ENCODE measurements at places on chromosomes 6 and 20.
A peak's percentile ranks its signal among the peaks of the same experiment; 100 is the strongest.

DNA sequence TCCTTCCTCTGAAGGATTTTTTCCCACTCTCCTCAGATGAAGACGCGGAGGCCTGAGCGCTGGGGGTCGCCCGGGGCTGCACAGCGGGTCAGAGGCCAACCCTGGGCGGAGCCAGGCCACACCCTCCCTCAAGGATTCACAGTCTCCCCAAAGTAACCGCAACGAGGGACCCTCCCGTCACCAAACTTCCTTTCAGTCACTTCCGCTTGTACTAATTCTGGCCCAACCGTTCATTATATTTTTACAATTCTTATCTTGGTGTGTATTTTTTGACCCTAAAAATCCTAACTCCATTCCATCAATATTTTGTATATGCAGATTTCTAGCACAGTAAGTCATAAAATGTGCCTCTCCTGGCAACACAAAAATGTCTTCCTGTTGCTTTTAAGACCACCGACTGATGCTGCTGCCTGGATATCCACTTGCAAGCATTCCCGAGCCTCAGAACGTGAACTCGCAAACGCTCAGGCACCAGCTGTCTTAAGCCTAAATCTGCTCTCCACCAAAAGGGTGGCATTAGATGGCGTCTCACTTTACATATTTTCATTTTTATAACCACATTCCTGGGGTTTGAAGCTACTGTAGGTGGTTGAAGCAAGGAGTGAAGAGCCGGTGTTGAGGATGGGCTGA lies 128.0 kb downstream of the DLL1 start:
- no peak for DNase-seq

DNA sequence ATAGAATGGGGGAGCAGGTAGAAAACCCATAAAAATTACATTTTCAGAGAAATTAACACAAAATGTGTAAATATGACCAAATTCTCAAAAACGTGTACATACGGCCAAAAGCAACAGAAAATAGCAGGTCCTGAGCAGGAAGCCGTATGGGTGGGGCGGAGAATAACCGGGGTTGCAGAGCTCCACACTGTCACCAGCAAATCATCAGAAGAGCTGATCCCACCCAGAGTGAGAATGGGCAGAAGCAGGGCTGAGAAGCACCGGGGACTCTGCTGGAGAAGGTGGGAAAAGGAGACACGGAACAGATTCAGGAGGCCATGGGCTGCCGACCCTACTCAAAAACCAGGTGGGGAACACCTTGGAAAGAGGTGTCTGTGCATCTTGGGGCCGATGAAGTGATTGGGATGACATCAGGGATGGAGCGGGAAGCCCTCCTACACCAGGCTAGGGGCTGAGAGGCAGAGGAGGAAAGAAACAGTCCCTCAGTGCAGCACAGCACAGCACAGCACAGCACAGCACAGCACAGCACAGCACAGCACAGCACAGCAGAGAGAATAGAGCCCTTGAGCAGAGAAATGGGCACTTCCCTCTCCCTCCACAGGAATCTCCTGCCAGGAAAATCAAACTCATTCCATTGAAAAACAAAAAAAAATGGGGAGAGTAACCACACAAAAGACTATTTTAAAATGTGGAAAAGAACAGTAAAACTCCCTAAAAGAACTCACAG lies 22.3 kb downstream of the STX7 start:
- DNase-seq, result no peak

DNA sequence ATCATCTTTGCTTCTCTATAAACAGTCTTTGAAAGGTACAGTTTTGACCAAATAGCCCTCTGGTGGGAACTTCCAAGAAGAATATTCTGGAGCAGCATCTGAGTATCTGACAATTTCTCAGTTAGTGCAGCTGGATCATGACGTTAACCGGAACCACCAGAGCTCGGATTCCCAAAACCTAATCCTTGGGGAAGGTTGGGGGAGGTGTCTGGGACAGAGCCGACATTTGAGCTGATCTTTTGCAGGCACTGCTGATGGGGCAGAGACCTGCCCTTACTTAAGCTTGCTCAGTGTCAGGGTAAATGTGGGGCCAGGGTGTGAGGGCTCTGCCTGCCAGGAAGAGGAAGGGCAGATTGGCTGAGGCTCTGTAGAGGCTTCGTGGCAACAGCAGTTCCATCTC lies 416.6 kb downstream of the DHX35 start:
- no peak for DNase-seq

GRCh38 chr6:34230653-34231371 lies 5.9 kb upstream of the HMGA1 start:
- no peak for DNase-seq

GRCh38 chr6:98967616-98968015 lies 19.9 kb upstream of the FBXL4 start:
- DNase-seq, result no peak

DNA sequence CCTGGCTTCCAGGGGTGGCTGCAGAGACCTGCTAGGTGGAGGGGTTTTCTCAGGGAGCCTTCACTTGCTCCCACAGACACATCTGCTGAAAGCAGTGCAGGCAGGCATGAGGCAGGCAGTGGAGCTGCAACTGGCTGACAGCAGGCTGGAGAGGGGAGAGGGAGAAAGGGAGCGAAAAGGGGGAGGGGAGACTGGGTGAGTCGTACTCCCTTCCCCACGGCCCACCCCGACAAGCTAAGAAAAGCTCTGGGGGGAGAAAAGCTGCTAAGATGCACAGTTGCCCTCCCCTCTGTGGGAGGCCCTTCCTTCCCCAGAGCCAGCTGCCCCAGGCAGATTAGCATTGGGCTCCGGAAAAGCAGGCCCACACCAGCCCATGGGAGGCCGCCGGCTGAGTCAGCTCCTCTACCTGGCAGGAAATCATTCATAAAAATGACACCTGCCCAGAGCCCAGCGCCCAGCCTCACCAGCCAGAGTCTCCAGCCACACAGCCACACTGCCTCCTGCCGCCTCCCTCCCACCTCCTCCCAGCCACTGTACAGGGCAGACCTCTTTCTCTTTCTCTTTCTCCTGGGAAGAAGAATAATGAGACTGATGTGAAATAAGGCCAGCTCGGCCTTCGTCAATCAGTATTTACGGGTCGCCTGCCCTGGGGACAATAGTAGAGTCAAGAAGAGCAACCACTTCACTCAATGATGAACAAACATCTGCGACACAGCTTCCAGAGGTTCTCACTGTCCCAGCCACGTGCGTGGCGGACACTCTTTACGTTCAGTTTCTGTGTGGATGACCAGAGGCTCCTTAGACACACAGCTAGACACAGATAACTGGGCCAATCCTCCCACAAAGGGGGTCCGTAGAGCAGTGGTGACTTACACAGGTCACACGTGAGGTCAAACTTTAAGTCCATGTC lies 7.7 kb upstream of the C20orf203 start:
- DNase-seq, result no peak

GRCh38 chr6:1765160-1765903 lies 155.6 kb downstream of the FOXC1 start:
- no peak for DNase-seq

DNA sequence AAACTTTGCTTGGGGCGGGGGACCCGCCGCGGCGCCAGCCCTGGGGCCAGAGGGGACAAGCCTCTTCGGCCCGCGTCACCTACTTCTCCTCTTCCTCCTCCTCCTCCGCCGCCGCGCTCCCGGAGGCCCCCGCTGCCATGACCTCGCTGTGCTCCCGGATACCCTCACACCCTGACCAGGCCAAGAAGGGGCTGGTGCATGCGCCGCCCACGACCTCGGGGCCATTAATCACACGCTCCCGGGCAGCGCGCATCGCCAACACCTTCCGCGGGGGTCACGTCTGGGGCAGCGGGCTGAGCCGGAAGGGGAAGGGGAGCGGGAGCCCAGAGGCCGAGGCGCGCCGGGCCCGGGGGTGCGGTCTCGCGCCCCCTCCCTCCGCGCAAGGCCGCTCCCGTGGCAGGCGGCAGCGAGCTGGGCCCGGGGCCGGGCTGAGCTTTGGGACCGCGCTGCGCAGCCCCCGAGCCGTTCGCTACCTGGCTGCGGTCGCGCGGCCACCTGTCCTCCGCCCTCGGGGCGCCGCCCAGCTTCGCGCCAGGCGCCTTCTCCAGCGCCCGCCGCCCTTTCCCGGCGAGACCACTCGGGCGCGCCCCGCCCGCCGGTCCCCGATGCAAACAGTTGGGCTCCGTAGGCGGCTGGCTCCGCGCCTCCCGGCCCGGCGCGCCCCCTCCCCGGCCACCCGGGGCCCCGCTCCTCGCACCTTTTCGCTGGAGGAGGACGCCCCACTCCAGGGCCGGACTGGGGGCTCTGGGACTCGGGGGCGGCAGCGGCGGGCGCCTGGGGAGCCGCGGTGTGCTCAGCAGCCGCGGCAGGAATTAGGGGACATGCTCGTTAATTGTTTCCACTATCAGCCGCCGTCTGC lies 575 bp upstream of the CNR1 start:
- no peak for DNase-seq

- DNase-seq, result no peak
These were observed 162.2 kb downstream of the KCNQ5 start for GRCh38 chr6:72784071-72784470.

- DNase-seq, result peak; percentile 65
These were observed 4.6 kb downstream of the SMIM29 start for GRCh38 chr6:34243901-34244884.

DNA sequence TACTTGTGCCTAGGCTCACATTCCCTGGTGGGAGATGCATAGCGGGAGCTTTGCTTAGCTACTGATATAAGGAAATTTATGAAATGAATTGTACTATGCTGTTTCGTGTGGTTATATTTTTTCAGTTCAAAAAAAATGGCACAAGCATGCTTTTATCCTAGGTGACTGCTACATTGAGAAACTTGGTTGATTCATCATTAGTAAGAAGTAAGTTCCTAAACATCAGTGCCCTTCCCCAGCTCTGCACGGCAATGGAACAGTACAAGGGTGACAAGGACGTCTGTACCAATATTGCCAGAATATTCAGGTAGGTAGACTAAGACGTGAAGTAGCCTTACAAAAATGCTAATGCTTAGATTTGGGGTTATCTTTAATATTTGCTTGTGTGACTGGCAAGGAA lies 79.7 kb downstream of the ARMC2 start:
- DNase-seq, result no peak

GRCh38 chr6:84739866-84740208 lies 24.6 kb downstream of the TBX18 start:
- no peak for DNase-seq

DNA sequence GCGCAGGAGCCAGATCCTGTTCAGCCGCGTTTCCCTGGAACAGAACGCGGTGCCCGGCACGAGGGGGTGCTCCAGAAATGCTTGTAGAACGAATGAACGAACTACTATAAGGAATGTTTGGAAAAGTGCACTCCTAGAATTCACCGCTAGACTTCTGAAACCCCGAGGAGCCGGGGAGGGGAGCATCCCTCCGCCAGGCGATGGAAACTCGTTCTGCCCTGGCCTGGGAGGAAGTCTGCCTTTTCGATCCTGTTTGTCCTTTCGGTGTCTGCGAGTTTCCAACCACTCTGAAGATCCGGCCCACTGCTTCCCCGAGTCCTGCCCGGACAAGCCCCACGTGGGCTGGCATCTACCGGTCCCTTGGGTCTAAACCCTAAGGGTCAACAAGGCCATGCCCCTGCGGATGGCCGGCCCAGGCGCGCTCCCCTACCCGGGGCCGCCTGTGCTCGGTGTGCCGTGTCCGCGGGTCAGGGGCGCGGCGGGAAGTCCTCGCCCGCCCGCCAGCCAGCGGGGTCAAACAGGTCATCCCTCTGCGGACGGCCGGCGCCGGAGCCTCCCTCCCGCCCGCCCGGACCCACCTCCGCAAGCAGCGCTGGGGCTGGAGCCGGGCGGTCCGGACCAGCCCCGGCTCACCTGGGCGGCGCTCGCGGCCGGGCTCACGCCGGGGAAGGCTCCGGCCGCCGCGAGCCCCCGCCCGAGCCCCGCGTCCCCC lies 526 bp downstream of the SULF2 start:
- peak; percentile 19 for DNase-seq

Measured in fibroblast of skin of left biceps (primary cell).